ENCODE measurements at places on chromosomes 3 and 15.

GRCh38 chr3:14124223-14124614 lies 451 bp downstream of the CHCHD4 start:
- peaks cover 22% of the 10 kb centered on the region for H3K36me3 ChIP-seq
- DNase-seq, result peak; percentile 64
- no peaks in the 10 kb centered on the region for H3K27me3 ChIP-seq
- peak overlapping the region; percentile 87 for H3K27ac ChIP-seq
- H3K4me1 ChIP-seq, result peaks cover 67% of the 10 kb centered on the region

DNA sequence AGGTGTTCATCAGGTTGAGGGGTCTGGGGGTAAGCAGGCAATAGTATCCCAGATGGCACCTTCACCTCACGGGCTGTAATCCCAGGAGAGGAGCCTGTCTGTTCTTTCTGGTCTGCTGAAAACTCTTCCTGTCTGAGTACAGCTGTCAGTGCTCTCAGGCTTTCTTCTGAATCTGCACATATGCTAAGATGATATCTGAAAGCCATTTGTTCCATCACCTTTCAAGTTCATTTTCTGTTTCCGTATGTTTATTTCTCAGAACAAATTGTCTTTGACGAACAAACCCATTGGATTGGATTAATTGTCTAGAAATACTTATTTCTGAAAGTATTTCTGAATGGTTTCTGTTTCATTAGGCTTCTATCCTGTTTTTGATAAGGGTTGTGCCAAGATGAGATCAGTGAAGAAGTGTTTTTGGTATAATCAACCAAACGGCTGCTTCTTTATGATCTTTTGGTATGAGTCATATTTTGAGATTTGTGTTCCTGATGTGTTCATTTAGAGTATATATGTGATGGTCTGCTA lies 13.3 kb downstream of the ZNF592 start:
- H3K4me1 ChIP-seq, result peaks cover 28% of the 10 kb centered on the region
- H3K36me3 ChIP-seq, result peaks cover 6% of the 10 kb centered on the region
- no peak overlapping the region for H3K4me3 ChIP-seq
- DNase-seq, result no peak
- no peak overlapping the region for H3K27ac ChIP-seq

DNA sequence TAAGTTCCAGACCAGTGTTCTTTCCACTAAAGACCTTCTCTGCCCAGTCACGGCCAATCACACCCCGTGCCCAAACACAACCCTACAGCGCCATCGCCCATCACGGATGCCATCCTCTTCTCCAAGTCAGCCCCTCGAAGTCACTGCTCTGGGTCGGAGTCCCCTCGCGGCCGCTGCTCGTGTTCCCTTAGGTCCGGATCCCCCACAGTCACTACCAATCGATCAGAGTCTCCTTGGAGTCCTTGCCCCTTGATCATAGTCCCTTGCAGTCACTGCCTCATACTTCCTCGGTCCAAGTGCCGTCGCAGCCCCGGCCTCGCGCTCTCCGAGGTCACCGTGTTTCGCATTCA lies 461 bp downstream of the PCYT1A start:
- no peaks in the 10 kb centered on the region for H3K27me3 ChIP-seq
- H3K36me3 ChIP-seq, result peaks cover 6% of the 10 kb centered on the region

GRCh38 chr3:123769356-123769743 lies 114.8 kb downstream of the MYLK start:
- DNase-seq, result no peak
- H3K4me3 ChIP-seq, result no peak overlapping the region
- H3K4me1 ChIP-seq, result no peaks in the 10 kb centered on the region
- no peaks in the 10 kb centered on the region for H3K36me3 ChIP-seq
- H3K27me3 ChIP-seq, result peaks cover 2% of the 10 kb centered on the region

DNA sequence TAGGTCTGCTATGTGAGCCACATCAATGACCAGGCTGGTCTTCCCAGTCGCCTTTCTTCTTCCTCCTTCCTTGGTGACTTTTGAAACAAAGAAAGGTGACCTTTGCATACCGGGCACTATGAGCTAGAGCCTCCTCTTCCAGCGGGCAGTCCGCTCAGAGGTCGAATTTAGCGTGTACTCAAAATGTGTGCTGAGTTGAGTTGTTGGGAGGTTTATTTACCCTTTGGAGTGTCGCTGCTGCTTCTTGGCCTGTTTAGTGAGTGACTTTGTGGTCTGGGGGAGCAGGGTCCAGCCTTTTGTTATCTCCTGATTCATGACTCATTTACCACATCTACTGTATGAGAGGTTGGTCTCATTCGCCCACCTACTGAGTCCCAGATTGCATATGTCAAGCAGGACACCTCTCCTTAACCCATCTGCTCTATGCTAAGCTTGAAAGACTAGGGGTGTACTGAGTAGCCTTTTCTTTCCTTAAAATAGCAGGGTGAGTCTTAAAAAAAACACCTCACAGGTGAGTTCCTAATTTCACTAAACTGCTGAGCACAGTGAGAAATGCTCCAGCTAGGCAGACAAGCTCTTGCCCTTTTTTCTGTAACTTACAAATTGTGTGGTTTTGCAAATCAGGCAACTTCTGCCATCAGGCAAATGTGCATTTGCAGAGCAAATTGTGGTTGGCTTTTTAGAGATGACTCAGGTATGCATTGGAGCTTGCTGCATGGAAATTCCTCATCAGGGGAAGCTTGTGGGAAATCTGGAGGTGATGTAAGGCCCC lies 3.2 kb upstream of the SIAH2 start:
- H3K4me1 ChIP-seq, result peaks cover 47% of the 10 kb centered on the region
- peaks cover 5% of the 10 kb centered on the region for H3K27me3 ChIP-seq
- peaks cover 11% of the 10 kb centered on the region for H3K36me3 ChIP-seq
- DNase-seq, result no peak
- H3K27ac ChIP-seq, result peak overlapping the region; percentile 97
